MG63 (cell line): ENCODE measurements at places on chromosomes 12 and 14. TPM values are rescaled to one million over a fixed set of nuclear protein-coding genes. Genes with fewer than 3 reads are reported as not detected.

Gene ADCY4
- total RNA-seq = not detected in 2 replicates

Gene NR1H4
- total RNA-seq = not detected in 2 replicates

Gene IFNG
- total RNA-seq = not detected in 2 replicates

Gene RD3L
- total RNA-seq = not detected in 2 replicates

DNA sequence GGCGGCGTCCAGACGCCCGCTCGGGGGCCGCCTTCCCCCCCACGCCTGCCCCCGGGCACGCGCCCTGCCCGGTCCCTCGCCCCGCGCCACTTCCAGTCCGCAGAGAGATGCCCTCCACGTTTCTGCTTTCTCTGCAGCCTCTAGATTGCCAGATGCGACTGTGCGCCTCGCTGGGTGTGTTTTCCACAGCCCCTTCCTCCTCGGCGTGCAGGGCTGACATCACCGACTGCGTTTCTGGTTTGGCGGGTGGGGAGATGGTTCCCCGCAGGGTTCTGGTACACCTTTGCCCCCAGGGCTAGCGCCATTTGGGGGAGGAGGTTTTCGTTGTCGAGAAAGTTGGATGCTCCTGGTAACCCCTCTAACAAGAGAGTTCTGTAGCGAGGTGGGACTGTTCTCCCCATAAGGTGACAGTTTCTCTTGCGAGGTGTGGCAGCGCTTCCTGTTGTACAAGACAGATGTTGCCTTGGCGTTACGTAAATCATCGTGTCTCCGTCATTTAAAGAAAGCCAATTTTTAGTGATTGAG lies 1.5 kb downstream of the CALM1 start:
- peak; percentile 20 for DNase-seq

GRCh38 chr12:11676052-11676451 lies 26.6 kb downstream of the ETV6 start:
- no peak for DNase-seq

- no peak for DNase-seq
Observed at GRCh38 chr12:90611048-90611447, 343.9 kb downstream of the CCER1 start.

- DNase-seq = no peak
Observed at GRCh38 chr12:19799216-19799615, 359.9 kb downstream of the AEBP2 start.

DNA sequence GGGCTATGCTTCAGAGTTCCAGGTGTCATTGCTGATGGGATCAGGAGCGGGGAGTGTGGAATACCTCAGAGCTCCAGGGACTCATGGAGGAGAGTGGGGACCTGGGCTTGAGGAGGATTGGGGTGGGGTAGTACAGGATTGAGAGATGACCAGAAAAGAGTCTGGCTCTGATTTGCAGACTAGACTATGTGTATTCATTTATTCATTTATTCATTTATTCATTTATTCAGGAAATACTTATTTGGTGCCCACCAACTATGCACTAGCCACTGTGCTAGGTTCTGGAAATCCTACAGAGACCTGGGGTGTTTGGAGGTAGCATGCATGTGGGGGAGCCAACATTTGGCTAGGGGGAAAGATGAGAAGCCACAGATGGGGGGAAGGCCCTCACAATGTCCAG lies 871 bp upstream of the KRT83 start:
- DNase-seq = no peak
